ENCODE measurements at places on chromosomes 16 and 17.

DNA sequence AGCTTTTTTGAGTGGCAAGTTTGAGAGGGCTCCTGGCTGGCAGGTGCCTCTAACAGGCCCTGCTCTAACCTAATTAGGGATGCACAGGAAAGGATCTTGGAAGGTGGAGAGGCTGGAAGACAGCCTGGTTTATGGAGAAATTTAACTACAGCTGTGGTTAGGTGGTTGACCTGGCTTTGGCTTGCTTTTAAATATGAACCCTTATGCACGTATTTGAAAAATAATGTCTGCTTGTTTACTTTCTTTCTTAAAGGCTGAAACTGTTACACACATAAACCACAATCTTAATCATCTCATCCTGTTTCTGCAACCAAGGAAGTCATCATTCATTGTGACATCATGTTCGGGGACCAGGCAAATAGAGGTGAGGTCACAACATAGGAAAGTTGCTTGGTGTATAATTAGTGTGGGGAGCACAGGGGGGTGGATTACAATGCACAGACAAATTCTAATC is 23.1 kb upstream of the DHRS13 start:
- no peak for DNase-seq

DNA sequence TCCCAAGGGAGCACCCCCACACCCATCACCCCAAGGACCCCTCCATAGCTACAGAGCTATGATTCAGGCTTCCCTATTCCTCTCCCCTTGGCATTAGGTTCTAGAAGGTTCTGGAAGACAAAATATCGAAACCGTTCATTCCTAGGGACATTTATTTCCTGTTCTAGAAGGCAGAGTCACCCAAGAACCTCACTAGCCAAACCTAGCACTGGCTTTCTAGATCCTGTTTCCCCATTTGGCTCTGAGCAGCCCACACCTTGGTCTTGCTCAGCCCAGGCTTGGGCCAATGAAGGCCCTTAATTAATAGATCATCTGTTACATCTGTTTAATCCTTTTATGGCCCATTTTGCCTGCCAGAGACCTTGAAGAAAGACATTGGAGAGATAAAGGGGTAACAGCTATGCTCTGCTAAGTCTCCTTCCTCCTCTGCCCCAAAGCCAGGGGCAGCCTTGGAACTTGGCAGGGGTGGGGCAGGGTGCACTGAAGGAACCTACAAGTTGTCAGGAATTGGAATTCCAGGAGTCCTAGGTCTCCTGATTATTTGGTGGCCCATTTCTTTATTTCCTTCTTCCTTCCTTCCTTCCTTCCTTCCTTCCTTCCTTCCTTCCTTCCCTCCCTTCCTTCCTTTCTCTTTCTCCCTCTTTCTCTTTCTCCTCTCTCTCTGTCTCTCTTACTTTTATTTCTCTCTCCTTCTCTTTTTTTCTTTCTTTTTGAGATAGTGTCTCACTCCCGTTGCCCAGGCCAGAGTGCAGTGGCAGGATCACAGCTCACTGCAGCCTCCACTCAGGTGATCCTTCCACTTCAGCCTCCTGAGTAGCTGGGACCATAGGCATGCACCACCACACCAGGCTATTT is 8.7 kb upstream of the FZD2 start:
- DNase-seq: no peak

DNA sequence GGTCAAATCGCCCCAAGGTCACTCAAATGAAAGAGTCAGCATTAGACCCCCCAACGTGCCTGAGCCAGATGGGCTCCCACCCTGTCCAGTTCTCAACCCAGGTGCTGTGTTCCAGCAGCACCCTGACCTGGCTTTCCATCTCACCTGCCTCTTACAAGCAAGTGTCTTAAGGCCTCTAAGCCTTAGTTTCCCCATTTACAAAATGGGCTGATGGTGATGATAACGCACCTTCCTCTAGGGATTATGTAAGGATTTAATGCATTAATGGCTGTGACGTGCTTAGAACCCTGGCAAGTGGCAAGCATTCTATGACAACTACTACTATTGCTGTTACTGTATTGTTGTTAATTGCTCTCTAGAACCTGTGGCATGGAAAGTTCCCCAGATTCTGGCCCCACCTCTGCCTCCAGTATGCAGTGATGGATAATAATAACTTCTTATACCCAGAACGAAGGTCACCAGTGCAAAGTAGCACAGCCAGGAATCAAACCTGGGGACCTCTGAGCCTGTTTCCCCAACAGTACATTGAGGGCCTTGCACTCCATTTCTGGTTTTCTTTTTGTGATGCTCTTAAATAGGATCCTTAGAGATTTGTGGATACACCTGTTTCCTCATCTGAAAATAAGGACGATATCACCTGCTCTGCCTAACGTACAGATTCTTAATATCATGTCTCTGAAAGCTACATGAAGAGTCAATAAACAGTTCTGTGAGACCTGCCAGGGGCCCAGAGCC is 3.3 kb upstream of the SLC25A39 start:
- no peak for DNase-seq

DNA sequence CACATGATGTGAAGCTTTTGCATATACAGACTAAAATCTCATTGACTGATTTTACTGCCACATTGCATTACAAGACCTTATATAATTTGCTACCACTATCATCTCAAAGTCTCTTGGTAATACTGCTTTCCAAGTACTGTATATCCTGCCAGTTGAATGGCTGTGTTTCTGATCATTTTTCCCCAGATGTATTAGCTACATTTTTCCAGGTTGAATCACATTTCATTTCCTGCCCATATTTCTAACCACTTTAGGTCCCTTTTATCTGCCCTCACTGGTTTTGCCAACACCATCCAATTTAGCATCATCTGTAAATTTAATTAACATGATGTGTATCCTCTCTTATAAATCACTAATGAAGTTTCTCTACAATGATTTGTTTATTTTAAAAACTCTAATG is 365.7 kb upstream of the PMFBP1 start:
- no peak for DNase-seq

DNA sequence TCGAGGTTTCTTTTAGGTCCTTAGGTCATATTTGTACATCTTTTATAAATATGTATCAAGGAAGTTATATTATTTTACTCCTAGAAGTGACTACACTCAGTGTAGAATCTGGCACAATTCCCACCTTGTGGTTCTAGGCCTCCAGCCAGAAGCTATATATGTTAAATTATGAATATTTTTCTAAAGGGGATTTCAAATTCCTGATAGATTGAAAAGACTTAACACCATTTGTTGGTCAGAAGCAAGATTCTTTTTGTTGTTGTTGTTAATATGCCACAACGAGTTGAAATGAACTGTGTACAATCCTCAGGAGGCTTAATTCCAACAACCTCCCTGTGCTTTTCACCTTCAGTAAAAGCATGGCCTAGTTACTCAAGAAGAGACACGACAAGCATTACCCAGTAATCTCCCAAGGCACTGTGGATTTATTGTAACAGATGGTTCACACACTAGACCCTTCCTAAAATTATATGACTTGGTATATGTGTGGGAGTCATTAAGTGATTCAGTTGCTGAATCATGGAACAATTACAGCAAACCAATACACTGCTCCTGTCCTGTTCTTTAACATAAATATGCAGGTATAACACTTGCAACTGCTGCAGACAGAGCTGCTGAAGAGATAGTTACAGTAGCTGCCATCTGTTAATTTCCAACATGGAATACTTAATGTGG is 964.4 kb upstream of the GOT2 start:
- no peak for DNase-seq

DNA sequence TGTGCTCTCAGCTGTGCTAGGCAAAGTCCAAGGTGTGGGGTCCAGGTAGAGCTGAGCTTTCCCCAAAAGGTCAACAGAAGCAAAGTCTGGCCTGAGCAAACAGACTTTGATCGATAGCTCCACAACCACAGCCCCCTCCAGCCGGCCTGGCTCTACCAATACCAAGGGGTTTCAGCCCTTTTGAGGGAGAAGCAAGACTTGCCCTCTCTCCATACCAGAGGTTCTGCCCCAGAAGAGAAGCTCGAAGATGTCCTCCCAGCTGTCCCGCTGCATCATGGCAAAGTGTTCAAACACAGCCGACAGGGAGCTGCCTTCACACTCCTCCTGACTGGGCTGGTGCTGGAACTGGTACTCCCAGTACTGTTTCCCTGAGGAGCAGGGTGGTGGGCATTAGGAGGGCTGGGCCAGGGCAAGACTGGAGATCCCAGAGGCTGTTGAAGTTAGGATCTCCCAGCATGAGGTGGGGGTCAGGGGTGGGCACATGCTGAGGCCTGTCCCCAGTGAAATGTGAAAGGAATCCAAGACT is 1.7 kb downstream of the VTN start:
- DNase-seq: no peak

- no peak for DNase-seq
Observed at GRCh38 chr16:1007284-1007850, 25.8 kb downstream of the SOX8 start.

GRCh38 chr16:67514382-67514828 is 14.2 kb upstream of the RIPOR1 start:
- DNase-seq: peak; percentile 51

DNA sequence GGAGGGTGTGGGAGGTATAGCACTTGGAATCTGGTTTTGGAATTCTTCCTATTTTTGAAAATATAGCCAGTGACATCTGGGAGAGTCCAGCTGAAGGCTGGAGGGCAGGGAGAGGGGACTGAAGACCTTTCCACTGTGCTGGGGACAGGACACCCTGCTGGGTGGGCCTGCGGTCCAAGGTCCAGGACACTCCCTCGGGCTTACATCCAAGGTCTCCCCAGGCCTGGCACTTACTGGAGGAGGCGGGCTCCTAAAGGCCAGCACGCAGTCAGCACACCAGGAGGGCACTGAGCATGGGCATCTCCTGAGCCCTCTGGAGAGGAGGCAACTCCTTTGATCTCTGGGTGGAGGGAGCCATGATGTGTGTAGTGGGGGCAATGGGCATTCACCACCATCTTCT is 35.5 kb upstream of the ETV4 start:
- DNase-seq: no peak
